ENCODE measurements at places on chromosomes 4 and X. TPM values are rescaled to one million over a fixed set of nuclear protein-coding genes. Genes with fewer than 3 reads are reported as not detected.

CAPN6 gene
- total RNA-seq, result 9.4 TPM

CT45A1 gene
- total RNA-seq, result not detected

AMMECR1 gene
- total RNA-seq, result 16.0 TPM

RRH gene
- total RNA-seq, result 0.25 TPM

MXD4 gene
- 92.3 TPM for total RNA-seq

GAGE12J gene
- total RNA-seq, result not detected

CXXC4 gene
- 10.6 TPM for total RNA-seq

LRCH2 gene
- 5.8 TPM for total RNA-seq

ANKRD50 gene
- 29.4 TPM for total RNA-seq

PLXNB3 gene
- 5.3 TPM for total RNA-seq

ADH7 gene
- total RNA-seq, result not detected

SPANXN2 gene
- not detected for total RNA-seq

CBR4 gene
- total RNA-seq, result 16.8 TPM

LRIT3 gene
- total RNA-seq, result 0.11 TPM

ANKRD17 gene
- total RNA-seq, result 91.9 TPM

LEF1 gene
- total RNA-seq, result 16.6 TPM

PPEF2 gene
- not detected for total RNA-seq

CNOT6L gene
- 34.0 TPM for total RNA-seq

MAGED4B gene
- total RNA-seq, result 150 TPM

CYP2U1 gene
- 6.3 TPM for total RNA-seq

ZFP92 gene
- total RNA-seq, result 0.27 TPM

SERPINA7 gene
- total RNA-seq, result not detected

ALAS2 gene
- not detected for total RNA-seq

BEX3 gene
- total RNA-seq, result 241 TPM

OPN1LW gene
- not detected for total RNA-seq

TCEAL2 gene
- 1.8 TPM for total RNA-seq

TIMM17B gene
- 57.7 TPM for total RNA-seq

TXK gene
- not detected for total RNA-seq

MMRN1 gene
- total RNA-seq, result 0.17 TPM

ASB9 gene
- total RNA-seq, result 0.27 TPM

SCML2 gene
- total RNA-seq, result 1.2 TPM

GPC3 gene
- 8.2 TPM for total RNA-seq

DLG3 gene
- 14.5 TPM for total RNA-seq

FREM3 gene
- not detected for total RNA-seq

SRPK3 gene
- not detected for total RNA-seq

FNIP2 gene
- total RNA-seq, result 18.5 TPM

ANOS1 gene
- 15.3 TPM for total RNA-seq

FGF13 gene
- total RNA-seq, result 5.1 TPM

CT45A7 gene
- total RNA-seq, result not detected

CACNA1F gene
- total RNA-seq, result not detected

RASL11B gene
- 5.1 TPM for total RNA-seq

GLOD5 gene
- not detected for total RNA-seq

IL2RG gene
- total RNA-seq, result 0.59 TPM

SPRY1 gene
- 44.5 TPM for total RNA-seq

NSUN7 gene
- total RNA-seq, result 2.1 TPM

TMSB15C gene
- 2.3 TPM for total RNA-seq

MAGEA2 gene
- total RNA-seq, result 6.1 TPM

CFI gene
- not detected for total RNA-seq

SPANXB1 gene
- total RNA-seq, result not detected

NUDT11 gene
- 12.7 TPM for total RNA-seq

NRK gene
- 18.3 TPM for total RNA-seq

SUPT20HL2 gene
- not detected for total RNA-seq

KIAA1210 gene
- total RNA-seq, result not detected

KLHL2 gene
- 28.2 TPM for total RNA-seq

CYLC1 gene
- not detected for total RNA-seq

SOWAHD gene
- total RNA-seq, result 0.54 TPM

HHIP gene
- total RNA-seq, result 4.0 TPM

PAGE3 gene
- total RNA-seq, result not detected

Data from astrocyte (in vitro differentiated cells and primary cell).